ENCODE measurements at places on chromosomes 5 and 9. TPM values are rescaled to one million over a fixed set of nuclear protein-coding genes. Genes with fewer than 3 reads are reported as not detected.

GRCh38 chr5:149324641-149325040 is 20.7 kb upstream of the GRPEL2 start:
- no peak for ATAC-seq

DNA sequence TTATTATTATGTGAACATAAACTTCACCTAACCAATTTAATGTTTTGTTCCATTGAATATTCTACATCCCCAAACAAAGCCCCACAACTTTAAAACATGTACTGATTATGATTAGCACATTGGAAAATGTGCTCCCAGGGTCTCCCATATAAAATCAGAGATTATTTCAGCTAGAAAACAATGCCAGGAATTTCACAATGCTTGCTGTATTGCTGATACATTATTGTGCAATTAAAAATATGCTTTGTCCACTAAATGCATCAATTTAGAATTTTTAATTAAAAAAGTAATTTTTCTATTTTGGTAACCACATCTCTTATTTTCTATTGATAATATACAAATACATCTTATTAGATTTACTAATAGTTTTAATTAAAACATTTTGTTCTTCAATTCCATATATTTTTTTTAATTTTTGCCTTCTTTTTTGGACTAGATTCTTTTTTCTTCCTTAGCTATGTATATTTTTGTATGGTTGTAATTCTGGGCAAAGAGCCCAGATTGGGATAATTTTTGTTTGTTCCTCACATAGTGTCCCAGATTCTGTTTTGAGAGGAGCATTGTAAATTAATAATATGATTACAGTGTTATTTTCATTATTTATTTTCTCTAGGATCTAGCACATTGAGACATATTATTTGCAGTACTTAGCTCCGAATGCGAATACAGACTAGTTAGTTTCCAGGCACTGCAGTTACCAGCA is 241.5 kb upstream of the CDH18 start:
- no peak for ATAC-seq

DNA sequence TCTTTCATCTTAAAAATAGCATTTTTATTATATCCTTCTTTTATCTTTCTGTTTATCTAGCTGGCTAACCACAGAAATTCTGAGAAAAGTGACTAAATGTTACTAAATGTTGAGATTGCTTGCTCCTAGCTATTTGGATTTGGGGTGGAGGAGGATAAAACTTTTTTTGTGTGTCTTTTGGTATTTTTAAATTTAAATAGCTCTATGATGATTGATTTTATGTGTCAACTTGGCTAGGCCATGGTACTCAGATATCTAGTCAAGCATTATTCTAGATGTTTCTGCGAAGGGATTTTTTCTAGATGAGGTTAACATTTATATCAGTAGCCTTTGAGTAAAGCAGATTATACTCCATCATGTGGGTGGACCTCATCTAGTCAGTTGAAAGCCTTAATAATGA is 75.0 kb downstream of the GCNT1 start:
- ATAC-seq: no peak

DNA sequence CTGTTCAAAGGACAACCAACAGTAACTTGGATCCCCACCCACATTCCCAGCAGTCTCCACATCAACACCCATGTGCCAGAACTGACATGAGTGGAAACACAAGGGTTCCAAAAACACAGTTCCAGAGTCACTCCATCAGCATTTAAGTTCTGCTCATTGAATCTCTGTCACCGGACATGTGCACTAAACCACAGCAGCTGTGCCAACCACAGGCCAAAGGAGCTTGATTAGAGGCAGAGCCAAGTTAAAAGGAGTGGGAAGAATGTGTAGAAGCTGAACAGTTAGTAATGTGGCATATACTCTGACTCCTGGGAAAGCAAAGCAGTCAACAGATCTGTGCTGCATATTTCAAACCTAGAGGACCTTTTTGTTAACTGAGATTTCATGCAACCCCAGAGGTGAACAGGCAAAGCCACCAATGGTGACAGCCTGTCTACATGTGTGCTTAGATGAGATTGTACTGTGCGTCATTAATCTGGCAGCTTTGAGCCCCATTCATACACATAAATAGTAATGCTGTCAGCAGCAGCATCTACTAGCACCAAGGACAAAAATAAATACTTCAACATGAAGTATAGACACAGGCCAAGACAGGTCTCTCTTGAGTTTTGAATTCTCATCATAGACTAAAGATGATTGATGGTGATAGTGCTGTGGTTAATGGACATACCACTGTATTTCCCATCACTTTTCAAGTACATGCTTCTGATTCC is 16.4 kb upstream of the FST start:
- ATAC-seq: no peak

CDX1 gene
- not detected for total RNA-seq

All from esophagus mucosa (tissue), 1 donor.